Muscle of back (tissue), 13 donors: ENCODE measurements at places on chromosomes 6 and 20.

- DNase-seq = no peak
These were observed 19.8 kb upstream of the SMIM28 start for GRCh38 chr6:138357928-138358327.

GRCh38 chr6:158753811-158754210, 65.4 kb downstream of the EZR start:
- no peak for DNase-seq

DNA sequence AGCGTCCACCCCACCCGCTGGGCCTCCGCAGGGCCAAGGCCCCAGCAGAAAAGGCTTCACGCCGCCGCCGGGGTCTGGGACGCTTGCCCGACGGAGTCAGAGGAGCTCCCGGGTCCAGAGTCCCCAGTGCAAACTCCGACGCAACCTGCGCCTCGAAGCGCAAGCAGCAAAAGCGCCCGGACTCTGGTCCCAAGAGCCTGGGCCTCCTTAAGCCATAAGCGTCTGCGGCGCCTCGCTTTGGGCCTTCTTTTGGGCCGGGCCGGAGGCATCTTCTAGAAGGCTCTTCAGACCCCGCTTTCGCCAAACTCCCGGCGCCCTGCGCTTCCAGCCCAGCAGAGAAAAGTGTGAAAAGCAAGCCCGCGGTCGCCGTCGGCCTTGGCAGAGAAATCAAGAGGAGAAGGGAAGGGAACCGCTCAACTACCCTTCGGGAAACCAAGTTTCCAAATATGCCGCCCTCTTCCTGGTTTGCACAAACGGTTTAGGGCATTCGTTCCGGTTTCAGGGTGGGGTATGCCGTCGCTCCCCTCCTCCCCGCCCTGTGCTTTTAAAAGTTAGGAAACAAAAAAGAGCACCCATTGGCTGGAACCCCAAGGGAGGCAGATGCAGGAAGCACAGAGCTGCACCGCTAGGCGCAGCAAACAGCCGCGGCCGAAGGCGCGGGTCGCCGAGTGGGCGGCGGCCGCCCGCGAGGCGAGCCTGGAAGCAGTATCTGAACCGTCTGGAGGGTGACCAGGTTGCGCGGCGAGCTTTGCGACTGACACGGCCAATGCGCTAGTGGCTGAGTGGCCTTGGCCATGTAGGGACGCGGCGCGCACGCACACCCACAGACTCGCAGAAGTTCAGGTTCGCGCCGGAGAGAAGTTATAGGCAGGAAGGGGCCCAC, 1.2 kb downstream of the TBX18 start:
- DNase-seq = no peak

DNA sequence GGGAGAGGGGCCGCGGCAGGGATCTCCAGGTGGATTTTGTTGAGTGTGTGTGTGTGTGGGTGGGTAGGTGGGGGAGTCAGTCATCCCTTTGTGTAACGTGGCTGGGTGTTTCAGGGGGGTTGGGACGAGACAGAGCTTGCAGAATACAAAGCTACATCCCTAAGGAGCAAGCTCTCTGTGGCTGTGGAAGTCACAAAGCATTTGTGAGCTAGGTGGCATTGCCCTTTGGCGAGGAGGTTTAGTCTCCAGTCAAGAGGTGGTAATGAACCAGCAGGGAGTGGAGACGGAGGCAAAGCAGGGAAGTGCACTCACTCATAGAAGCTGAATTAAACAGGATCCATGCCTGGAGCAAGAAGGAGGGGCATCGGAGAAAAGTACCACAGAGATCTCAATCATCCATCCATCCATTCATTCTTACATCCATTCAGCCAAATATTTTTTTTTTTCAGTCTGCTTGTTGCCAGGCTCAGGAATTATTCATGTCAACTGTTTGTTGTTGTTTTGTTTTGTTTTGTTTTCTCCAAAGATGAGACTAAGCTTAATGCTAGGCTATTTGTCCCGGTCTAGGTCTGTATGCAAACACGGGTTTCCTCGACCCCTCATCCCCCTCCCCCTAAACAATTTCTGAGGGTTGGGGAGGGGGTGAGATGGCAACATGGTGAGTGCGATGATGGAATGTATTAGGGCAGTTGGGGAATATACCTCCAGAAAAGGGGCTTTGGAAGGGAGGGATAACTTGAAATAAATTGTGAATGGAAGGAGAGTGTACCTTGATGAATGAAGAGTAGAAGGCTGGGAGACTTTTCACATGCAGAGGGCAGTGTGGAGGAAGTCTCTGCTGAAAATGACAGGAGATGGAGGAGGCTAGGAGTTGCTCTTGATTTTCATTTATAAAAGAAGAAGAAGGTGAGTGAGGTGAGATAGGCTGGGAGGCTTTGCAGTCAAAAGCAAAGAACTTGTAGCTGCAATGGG, 1.0 kb downstream of the HCRTR2 start:
- no peak for DNase-seq

GRCh38 chr6:117555882-117556498, 46.3 kb downstream of the GOPC start:
- peak; percentile 60 for DNase-seq

DNA sequence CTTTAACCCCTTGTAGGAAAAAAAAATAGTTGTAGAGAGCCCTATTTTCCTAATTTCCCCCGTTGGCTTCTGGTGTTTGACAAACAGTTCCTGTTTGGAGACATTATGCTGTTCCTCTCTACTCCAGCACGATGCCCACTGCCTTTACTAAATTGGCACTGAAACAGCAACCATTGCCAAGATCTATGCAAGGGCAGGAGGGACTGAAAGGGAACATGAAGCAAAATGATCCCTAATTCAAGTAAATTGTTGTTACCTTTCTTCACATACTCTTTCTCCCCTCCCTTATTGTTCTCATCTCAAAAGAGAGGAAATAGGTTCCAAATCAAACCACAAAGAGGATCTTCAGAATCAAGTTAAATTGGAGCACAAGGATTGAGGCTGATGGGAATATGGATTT, 764.1 kb upstream of the MMS22L start:
- no peak for DNase-seq

- DNase-seq = no peak
These were observed 422.9 kb downstream of the GJA1 start for GRCh38 chr6:121858310-121858709.

DNA sequence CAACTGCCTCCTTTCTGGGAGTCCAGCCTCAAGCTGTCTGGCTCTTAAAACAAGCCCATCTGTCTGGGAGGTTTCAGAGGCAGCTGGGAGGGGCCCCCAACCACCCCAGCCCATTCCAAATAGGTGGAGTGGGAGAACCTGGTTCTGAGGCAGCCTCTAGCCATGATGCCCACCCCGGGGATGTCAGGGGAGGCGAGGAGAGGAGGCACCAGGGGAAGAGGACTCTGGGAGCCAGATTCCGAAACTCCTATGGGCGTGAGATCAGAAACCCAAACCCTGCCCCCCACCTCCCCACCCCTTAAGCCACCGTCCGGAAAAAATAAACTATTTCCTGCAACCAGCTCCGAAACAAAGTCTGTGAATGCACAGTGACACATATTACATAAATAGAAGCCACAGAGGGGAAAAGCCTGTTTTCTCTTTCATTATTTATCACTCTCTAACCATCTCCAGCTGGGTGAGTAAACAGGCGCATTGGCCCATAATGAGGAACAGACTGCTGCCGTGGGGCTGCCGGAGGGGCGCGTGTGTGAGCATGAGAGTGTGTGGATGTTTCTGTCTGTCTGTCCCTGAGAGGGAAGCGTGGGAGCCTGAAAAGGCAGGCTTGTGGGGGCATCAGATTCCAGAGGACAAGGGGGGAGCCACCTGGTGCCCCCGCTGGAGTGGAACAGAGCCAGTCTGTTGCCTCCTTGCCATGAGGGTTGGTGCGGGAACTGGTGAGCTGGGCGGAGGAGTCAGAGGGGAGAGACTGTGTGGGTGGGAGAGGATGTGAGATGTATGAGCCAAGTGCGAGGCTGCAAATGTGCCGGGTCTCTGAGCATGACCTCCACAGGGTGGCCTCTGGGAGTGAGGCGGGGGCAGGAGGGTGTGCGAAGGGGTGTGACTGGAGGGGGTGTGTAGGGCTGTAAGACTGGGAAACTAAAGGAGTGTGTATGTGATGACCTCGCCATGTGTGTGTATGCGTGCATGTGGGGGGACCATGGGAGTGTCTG, 14.3 kb upstream of the FOXP4 start:
- DNase-seq = peak; percentile 65

- DNase-seq = no peak
These were observed 22.7 kb upstream of the PRDM1 start for GRCh38 chr6:106063448-106063850.

DNA sequence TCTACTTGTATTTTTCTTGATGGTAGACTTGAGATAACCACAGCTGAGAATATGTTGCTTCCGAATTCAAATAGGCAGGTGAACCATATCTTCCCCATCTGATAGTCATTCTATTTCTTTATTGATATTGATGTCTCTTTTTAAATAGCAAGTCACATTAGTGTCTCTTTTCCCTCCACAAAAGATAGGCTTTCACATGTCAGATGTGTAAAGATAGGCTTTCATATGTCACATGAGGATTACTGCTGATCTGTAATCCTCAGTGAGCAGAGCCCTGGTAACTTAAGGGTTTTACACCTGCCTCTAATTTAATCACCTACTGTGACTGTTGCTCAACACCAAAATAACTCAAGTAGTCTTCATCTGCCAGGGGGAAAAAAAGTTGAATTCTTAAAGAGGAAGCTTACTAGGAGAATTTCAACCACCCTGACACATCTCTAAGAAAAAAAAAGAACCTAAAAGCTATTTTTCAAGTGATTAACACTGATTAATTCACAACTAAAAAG, 45.3 kb upstream of the TRDN start:
- no peak for DNase-seq

GRCh38 chr20:22805219-22805618, 220.8 kb upstream of the FOXA2 start:
- peak; percentile 86 for DNase-seq

DNA sequence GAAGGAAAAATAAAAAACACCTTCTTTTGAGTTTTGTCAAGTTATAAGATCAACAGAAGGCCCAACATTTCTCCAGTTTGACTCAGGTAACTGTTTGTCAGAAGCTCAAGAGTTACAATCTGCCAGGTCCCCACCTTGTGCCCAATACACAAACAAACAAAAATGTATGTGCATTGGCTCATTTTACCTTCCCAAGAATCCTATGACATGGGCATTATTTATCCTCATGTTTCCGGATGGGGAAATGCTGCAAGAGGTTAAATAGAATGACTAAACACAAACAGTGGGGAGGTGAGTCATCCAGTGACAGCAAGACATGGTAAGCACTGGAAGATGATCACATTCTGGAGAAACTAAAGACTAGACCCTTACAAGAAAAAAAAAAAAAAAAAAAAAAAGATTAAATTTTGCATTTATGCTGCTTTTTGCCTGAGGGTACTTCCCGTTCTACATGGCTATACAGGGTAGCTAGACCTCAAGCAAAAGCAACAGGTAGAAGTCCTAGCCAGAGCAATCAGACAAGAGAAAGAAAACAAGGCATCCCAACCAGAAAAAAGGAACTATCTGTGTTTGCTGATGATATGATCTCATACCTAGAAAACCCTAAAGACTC, 23.6 kb upstream of the ANKRD60 start:
- peak; percentile 59 for DNase-seq

GRCh38 chr6:2127484-2127911, 117.9 kb downstream of the GMDS start:
- DNase-seq = no peak

DNA sequence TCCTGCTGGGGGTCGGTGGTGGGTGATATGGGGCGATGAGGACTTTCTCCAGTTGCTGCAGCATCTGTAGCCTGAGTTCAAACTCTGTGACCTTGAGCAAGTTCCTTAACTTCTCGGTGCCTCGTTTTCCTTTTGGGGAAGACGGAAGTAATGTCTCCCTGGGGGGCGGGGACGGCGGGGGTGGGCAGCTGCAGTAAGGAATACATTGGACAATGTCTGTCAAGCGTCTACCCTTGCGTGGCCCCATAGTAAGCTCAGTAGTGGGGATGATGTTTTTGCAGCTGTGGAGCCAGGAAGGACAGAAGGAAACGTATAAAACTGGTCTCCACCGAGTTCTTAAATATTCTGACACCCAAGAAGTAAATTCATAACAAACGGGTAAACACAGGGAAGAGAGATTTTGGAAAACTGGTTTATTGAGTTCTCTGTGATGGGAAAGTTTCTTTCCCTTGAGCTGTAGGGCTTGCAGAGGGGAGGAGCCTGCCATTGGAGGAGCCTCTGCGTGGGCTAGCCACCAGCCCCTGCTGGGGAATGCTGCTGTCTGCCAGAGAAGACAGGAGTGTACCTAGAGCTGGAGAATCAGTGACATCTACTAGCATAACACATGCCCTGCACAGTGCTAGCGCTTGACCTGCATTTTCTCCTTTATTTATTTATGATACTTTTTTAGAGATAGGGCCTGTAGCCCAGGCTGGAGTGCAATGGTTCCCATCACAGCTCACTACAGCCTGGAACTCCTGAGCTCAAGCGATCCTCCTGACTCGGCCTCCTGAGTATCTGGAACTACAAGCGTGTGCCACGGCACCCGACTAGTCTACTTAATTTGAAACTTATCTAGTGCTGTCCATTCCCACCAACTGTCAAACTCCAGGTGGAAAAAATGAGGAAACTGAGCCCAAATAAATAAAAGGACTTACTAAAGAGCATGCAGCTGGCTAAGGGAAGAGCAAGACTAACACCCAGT, 1.2 kb upstream of the ACSS1 start:
- peak; percentile 27 for DNase-seq

- DNase-seq = no peak
These were observed 209.3 kb downstream of the RNF144B start for GRCh38 chr6:18596531-18596835.

GRCh38 chr20:40551125-40551530, 137.9 kb downstream of the MAFB start:
- no peak for DNase-seq

GRCh38 chr20:50487397-50487796, 22.8 kb upstream of the PTPN1 start:
- DNase-seq = no peak

DNA sequence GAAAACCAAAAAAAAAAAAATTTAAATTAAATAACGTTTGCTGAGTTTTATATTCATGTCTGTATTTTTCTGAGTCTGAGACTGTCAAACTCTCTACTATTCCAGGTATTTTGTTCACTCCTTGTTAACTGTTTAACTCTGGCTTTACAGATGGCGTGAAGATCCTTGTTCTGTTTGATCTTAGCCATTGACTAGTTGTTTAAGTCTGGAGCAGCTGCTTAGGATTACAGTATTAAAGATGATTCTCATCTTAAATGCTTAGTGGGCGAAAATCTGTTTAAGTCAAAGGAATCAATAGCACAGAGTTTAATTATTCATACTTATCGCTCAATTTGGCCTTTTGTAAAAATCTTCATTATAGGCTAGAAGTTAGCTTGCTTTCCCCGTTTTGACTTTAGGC, 2.4 kb downstream of the PHACTR2 start:
- peak; percentile 73 for DNase-seq

DNA sequence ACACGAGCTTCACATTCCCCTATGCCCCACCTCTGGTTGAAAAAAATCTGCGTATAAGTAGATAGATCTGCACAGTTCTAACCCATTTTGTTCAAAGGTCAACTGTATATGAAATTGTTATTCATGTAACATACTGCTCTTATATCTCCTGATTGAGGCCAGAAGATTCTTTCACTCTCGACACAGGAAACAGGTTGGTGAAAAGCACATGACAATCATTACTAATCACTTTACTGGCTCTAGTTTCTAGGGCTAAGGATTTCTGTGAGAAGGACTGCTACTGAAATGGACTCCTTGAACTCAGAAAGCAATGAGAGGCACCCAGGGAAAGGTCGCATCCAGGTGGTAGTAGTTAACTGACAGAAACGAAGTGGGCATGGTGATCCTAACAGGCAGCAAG, 21.7 kb downstream of the PDSS2 start:
- no peak for DNase-seq
